T-helper 2 cell treated with Interferon-gamma antibody and Interleukin-4, amounts not matched to agents 5 μg/mL and 100 μg/mL, for 36 hours (primary cell): ENCODE measurements at places on chromosomes 5 and 9.

DNA sequence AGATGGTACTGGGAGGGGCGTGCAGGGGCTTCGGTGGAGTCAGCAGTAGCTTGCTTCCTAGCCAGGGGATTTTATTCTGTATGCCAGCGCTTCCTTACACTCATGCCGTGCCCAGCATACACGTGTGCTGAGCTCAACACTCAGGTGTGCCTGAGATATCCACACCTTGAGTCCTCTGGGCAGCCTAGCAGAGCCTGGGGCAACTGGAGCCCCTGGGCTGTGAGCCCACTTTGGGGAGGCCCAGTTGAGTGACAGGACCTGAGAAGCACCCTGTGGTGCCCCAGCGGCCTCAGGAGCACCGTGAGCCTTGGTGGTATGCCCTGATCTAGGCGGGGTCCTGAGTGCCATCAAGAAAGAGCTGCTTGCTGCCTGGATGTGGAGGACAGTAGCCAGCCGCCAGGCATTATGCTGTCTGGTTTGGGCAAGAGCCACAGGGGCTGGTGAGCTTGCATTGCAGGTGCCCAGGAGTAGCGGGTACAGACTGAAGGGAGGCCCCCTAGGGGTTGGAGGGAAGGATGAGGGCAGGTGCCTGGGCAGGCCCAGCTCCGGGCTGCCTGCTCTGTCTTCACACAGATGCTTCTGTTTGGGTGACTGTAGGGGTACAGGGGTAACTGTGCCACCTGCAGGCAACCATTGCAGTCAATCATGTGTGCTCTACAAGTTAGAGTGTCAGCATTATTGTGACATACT lies 42.9 kb downstream of the BNIP1 start:
- no peak for DNase-seq

DNA sequence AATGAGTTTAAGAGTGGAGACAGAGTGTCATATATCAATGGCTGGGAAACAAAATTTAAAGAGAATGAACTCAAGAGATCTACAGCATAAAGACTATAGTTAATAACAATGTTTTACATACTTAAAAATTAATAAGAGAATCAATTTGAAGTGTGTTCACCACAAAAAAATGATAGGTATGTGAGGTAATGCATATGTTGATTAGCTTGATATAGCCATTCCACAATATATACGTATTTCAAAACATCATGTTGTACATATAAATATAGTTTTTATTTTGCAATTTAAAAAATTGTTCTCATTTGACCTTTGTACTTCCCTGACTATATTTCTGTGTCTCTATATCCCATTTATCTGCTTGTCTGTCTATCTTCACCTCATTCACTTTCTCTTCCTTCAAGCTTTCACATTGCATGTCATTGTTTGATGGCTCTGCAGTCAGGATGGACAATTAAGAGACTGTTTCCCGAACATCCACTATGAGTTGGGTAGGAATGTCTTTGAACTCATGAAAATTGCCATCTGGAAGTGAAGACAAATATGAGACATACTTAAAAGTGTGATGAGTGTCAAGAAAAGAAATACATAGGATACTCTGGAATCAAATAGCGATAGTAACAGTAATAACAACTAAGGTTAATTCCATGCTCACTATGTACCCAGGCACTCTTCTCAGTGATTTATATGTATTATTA lies 359.9 kb upstream of the ACTBL2 start:
- DNase-seq, result no peak

DNA sequence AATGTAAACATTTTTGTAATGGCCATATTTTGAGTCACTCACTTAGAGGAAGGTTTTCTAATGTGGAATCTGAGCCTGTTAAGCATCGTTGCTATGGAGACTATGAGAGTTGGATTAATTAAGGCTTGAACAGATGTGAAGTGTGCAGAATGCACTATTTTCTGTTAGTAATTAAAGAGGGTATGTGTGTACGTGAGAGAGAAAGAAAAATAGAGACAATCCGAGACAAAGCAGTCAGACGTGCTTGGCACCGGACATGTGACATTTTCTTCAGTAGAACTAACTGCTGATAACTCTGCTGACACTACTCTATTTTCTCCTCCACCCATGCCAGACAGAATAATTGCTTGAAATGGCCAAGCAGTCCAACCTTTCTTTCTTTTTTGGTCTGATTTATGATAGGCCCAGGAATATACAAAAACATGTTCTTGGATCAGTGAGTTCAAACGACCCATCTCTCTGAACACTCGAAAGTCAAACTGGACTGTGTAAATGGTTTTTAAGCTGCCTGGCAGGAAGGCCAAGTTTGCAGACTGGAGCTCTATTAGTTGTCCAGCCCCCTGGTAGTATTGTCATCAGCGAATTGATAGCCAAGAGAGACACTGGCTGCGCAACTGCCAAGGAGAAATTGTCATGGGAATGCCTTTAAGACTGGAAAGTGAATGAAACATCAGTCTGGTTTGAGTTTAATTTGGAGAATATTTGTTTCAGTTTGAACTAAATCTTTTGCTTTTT lies 322.1 kb downstream of the ARHGEF28 start:
- no peak for DNase-seq

GRCh38 chr5:116482394-116482793 lies 92.2 kb downstream of the SEMA6A start:
- no peak for DNase-seq

DNA sequence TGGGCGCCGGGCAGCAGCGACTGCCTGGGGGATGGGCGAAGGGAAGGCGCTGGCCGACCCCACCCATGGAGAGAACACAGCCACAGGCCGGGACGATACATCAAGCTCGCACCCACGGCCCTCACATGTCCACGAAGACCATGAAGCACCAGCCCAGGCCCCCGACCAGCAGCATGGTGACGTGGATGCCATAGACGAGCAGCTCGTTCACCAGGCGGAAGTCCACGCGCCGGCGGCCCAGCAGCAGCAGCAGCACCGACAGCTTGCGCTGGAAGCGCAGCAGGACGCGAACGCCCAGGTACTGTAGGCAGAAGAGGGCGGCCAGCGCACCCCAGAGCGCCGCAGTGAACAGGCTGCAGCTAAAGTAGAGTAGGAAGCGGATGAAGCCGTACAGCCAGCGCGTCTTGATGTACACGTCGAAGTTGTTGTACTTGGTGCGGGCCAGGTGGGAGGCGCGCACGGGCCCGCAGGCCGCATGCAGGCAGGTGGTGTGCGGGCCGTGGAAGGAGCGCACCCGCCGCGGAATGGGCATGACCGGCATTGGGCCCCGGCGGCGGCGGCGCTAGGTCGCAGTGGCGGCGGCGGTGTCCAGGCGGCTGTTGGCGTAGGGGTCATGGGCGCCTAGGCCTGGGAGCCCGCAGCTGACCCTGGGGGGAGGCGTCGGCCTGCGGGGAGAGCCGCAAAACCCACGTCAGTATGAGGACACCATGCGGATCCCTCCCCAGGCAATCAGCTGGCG lies 2.1 kb downstream of the TMEM250 start:
- no peak for DNase-seq

GRCh38 chr5:61496860-61497259 lies 164.8 kb downstream of the ZSWIM6 start:
- DNase-seq, result no peak

DNA sequence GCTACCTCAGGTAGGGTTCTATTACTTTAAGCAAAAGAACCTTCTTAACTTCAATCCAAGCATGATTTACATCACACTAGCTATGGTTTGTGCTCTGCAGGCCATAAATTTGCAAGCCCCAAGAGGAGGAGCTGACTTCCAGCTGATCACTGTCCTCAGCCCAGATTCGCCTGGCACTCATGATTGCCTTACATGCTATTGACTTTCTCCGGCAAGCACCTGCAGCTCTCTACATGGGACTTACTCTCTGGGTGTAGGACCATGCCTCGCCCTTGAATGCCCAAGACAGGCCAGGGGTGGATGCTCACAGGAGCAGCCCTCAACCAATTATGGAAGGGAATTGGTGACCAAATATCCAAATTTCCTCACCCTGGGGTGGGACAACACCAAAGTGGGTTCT lies 99.8 kb downstream of the ESM1 start:
- no peak for DNase-seq

- no peak for DNase-seq
Measured at GRCh38 chr5:54956922-54957321, 28.5 kb downstream of the ESM1 start.
